ENCODE measurements at places on chromosomes 16 and 17.
A peak's percentile ranks its signal among the peaks of the same experiment; 100 is the strongest.

DNA sequence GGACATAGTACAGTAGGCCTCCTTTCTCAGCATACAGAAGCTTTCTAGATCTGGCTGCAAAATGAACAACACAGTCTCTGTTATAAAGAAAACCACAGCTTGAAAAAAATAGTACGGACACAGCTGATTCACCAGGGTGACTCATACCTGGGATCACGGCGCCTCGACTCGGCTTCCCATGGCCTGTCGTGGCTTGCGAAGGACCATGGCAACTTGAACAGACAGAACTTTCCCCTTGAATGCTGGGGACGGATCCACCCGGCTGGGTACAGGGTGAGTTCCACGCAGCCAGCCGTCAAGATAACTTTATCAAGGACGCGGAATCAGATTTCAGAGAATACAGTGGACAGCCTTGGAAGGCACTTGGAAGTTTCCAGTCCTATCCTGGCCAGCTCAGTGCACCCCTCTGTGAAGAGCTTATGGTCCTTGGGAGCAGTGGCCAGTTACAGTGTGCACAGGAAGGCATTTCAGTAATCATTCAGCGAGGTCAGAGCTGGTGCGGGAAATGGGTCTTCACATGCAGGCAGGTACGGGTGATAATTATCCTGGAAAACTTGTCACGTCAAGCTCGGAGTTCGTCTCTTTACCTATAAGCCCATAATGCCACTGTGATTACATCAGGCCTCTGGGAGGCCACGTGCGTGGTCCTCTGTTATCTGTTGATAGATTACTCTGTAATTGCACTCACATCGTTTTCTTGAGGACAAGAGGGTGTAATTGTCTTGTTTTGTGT lies 57.9 kb upstream of the MAF start:
- DNase-seq: peak; percentile 94

GRCh38 chr17:76333673-76334505 lies 19.8 kb downstream of the PRPSAP1 start:
- DNase-seq: no peak

DNA sequence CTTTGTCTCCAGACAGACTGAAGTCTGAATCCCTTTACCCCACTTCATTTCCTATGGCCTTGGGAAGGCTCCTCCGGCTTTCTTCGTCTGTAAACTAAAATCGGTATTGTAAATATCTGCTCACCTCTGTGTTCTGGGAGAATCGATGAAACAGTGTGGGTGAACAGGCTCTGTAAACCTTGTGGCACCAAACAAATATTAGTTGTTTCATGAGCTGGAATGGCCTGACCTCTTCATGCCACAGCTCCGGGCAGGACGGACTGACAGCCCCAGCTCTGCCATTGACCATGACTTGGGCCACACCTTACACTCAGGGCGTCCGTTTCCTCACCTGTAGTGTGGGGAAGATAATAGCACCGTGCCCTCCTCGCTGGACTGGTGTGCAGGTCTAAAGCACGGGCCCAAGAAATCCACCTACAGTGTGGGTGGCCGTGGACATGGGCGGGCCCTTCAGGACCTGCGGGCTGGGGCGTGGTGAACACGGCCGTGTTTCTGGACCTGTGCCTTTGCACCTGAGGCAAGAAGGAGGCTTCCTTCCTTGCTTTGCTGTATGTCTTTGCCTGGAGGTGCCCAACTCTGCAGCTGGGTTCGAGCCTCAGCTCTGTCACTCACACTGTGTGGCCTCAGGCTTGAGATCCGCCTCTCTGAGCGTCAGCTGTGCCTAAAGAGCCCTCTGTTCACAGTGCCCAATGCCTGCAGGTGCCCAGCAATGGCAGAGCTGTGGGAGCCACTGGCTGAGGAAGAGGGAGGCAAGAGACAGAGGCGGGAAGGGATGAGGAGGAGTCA lies 6.1 kb upstream of the OSGIN1 start:
- DNase-seq: no peak

DNA sequence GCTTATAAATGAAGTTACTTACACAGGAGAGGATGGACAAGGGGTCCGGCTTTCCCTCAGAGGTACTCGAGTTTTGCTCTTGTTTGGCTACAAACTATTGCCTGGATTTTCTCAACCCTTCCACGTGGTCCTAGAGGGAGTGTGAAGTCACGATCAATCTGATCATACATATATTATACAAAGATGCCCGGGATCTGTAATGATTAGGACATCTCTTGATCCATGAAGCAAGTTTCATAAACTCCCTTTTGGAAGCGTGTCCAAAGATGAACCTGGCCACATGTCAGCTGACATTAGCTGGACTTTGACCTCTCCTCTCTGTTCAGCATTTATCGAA lies 2.3 kb upstream of the CDH11 start:
- DNase-seq: no peak

DNA sequence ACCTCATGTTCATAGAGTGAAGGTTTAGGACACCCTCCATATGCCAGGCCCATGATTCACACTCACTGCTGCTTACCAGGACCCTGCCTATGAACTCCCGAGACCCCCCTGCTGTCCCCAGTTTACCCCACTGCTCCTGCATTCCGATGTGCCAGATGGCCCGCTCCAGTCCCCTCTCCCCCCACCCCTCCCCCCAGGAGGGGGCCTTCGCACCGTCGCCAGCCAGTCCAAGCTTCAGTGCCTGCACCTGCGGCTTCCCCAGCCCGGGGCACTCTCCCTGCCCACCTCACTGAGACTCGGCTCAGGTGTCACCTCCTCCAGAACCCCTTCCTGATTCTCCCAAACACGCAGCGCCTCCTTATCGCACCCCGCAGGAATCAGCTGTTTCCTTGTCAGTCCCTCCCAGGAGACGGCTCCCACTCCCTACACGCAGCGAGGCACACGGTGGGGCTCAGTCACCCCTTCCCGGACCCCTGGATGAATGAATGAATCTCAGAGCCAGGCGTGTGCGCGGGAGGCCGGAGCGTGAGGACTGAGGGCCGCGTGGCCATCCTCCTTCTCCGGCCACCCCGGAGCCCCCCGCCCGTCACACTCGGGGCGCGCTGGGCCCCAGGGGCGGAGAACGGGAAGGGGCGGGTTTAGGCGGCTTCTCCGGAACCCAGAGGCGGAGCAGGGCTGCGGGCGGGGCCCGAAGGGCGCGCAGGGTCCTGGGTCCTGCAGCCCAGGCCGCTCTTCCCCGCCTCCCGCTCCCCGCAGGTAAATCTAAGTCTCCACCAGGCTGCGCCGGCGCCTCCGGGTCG lies 1.6 kb downstream of the MYO1C start:
- DNase-seq: no peak

GRCh38 chr16:28528463-28528867 lies 10.3 kb downstream of the NUPR1 start:
- DNase-seq: no peak

DNA sequence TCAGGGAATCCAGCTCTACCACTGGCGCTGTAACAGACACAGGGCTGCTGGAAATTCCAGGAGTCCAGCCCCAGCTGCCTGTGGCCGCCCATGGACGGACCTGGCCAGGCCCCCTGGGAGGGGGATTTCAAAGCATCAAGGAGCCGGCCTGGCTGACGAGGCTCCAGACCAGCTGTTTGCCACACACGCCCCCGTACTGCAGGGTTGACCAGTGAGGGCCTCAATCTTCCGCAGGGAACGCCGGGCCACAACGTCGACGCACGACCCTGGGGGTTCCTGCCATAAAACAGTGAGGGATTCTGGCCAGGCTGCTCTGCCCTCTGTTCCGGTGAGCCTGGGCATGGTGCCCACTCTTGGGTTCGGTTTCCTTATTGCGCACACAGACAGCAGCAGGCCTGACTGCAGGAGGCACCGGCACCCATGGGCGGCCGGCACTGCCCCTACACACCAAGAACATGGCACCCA lies 3.7 kb downstream of the LMF1 start:
- no peak for DNase-seq

GRCh38 chr16:79723583-79724168 lies 123.1 kb upstream of the MAF start:
- no peak for DNase-seq

- peak; percentile 34 for DNase-seq
Measured at GRCh38 chr17:81867170-81867990, 3.8 kb downstream of the ARHGDIA start.

DNA sequence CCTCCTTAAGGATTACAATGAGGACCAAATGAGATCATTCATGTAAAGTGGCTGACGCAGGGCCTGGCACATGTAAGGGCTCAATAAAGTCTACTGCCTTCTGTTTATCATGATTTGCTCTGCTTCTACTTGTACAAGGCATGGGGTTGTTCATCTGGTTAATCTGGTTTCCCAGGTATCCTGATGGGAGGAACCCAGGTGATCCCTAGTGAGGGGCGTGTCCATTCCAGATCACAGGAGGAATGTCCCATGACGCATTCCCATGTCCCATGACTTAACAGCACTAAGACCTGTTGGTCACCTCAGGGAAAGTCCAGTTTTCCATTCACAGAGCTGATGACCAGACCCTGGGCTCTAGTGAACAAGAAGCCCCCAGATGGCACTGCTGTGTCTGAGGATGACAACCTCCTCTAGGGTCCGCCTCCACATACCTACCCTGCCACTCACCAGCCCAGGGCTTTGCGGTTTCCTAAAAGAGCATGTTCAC lies 11.5 kb upstream of the TPPP3 start:
- no peak for DNase-seq

DNA sequence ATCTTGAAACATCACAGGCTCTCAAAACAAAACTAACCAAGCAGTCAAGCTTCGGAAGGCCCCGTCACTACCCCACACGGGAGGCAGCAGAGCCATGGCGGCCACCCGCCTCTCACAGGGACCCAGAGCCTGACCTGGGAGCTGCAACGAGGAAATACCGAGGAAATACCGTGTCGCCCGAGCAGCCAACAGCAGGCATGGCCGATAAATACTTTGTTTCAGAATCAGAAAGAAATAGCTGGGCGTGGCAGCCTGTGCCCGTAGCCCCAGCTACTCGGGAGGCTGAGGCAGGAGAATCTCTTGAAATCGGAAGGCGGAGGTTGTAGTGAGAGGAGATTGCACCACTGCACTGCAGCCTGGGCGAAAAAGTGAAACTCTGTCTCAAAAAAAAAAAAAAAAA lies 6.9 kb downstream of the LMF1 start:
- no peak for DNase-seq

GRCh38 chr16:75249441-75249840 lies 2.0 kb downstream of the BCAR1 start:
- no peak for DNase-seq

- no peak for DNase-seq
Measured at GRCh38 chr16:83268169-83268568, 539.6 kb upstream of the HSBP1 start.

GRCh38 chr16:3861808-3862451 lies 18.6 kb downstream of the CREBBP start:
- peak; percentile 34 for DNase-seq

GRCh38 chr17:76353004-76353598 lies 615 bp downstream of the PRPSAP1 start:
- DNase-seq: no peak

DNA sequence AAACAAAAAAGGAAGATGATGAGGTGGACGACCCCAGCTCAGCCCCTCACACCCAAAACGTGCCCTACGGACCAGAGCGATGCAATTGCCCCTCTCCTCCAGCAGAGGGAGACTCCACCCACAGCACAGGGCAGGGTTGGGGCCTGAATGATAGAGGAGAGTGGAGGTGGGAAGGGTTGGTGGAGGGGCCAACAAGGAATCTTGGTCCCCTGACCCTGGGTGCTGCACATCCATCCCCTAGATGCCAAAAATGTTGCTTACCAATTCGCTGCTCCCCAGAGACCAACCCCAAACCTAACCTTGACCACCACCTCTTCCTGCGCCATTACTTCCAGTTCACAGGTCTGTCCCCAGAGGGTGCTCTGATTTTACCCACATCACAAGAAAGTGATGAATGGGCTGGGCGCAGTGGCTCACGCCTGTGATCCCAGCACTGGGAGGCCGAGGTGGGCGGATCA lies 12.9 kb downstream of the P2RX5 start:
- no peak for DNase-seq

GRCh38 chr17:1146561-1147265 lies 33.1 kb downstream of the ABR start:
- no peak for DNase-seq

GRCh38 chr17:29216856-29217255 lies 29.8 kb upstream of the CRYBA1 start:
- no peak for DNase-seq

- no peak for DNase-seq
Measured at GRCh38 chr16:445566-445965, 20.1 kb downstream of the RAB11FIP3 start.

GRCh38 chr16:15398618-15399316 lies 3.2 kb downstream of the MPV17L start:
- DNase-seq: no peak

DNA sequence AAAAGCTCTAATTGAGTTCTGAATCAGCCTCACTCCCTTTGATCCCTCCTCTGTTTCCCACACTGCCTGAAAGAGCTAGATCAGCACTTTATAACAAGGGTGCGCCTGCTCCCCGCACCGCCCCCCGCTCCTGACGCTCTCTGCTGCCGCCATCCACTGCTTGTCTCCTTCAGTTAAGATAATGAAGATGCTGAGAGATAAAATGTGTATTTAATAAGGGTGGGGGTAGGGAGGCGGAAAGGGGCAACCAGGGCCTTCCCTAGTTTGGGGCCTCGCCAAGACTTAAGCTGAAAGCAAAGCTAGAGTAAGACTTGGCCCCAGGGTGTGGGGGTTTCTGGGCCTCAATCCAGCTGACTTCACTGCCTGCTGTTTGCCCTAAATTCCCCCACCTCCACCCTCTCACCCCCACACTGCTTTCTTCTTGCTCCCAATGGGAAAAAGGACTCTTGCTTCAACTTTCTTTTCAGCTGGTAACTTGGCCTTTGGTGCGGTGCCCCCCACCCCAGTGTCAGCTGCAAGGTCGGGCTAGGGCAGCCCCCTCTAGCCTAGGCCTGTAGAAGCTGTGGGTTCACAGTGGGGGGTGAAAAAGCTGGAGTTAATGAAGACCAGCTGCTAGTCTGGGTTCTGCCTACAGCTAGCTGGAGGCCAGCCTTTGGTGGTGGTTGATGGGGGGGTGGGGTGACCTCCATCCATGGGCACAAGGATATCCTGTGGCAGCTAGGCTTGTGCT lies 1.8 kb upstream of the RARA start:
- no peak for DNase-seq

DNA sequence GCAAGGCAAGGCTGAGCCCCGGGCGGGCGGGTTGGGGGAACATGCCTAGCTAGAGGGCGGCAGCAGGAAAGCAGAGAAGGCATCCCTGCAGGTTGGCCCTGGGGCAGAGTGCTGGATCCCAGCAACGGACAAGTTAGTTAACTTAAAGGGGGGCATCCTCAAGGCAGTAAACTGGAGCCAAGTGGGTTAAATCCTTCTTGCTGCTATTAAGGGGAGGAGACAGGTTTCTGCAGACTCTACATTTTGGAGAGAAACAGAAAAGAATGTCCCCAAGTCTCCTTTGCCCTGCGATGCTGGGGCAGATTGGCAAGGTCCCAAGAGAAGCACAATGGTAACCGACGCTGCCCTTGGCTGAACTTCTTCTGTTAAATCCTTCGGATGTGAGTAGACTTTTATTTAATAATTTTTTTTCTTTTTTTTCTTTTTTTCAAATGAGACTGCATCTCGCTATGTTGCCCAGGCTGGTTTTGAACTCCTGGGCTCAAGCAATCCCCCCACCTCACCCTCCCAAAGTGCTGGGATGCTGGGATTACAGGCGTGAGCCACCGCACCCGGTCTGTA lies 14.0 kb downstream of the ATP5PD start:
- no peak for DNase-seq

All from RCC 7860 (cell line).